C1 segment of cervical spinal cord (tissue), 14 donors: ENCODE measurements at places on chromosomes 5 and 9.

DNA sequence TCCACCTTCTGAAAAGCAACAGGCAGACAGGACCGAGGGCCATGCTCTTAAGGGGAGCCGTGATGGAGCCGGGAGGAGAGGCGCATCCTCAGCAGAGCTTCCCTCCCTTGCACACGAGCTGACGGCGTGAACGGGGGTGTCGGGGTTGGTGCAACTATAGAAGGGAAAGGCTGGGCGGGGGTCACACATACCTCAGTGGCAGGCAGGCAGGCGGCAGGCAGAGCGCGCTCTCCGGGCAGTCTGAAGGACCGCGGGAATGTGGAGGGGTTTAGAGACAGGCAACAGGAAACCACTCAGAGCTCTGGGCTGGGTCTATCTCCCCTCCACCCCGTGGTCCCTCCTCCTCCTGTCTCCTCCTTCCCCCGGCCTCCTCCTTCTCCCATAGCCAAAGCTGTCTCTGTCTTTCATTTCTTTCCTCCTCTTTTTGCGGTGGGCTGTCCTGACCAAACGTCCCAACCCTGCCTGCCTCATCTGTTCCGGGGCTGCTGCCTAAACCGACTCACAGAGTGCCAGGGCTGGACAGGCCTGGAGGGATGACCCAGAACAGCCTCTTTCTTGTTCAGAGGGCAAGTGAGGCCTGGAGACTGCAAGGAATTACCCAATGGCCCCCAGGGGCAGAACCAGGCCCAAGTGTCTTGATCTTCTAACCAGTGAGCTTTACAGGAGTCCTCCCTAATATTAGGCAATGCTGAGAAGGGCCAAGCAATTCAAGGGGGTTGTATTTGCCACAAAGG, at the start of gene SPARC:
Gene SPARC (minus strand): TSS at position 242 of the 734 bp plus-strand sequence. CDS start 10,727 bp downstream, outside the sequence.
- DNase-seq = peak; percentile 75

GRCh38 chr9:37801287-37801850, 772 bp downstream of the DCAF10 start:
- DNase-seq = no peak

- DNase-seq = no peak
Observed at GRCh38 chr5:15026011-15026893, 154.7 kb upstream of the ANKH start.

GRCh38 chr5:161022151-161022550, 170.1 kb upstream of the ATP10B start:
- no peak for DNase-seq

GRCh38 chr5:149007174-149007573, 55.7 kb downstream of the SH3TC2 start:
- DNase-seq = no peak

- no peak for DNase-seq
Observed at GRCh38 chr9:101372327-101373118, 12.3 kb downstream of the BAAT start.

DNA sequence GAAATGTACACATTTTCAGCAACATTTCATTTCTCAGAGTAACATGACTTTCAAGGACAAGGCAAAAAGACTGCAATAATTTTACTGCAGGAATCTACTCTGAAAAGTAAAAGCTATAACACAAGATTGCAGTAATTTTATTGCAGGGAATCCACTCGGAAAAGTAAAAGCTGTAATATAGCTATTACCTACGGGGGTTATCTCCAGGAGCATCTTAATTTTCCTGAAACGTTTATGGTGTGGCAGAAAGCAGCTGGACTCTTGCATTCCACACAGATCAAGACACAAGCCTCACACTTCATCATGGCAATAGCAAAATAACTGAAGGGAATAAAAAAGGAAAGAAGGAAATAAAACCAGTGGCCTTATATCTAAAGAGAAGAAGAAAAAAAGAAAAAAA, 171.2 kb downstream of the TSSK1B start:
- no peak for DNase-seq

GRCh38 chr5:84384604-84385575, at the start of gene EDIL3:
TSS of gene EDIL3 (minus strand) at chr5:84384880. CDS start at chr5:84384374, 506 bp downstream.
- DNase-seq = peak; percentile 21

- DNase-seq = no peak
Observed at GRCh38 chr5:178116143-178116885, 3.0 kb downstream of the N4BP3 start.

- DNase-seq = no peak
Observed at GRCh38 chr5:174529925-174530681, 194.3 kb upstream of the MSX2 start.

- DNase-seq = no peak
Observed at GRCh38 chr9:133111808-133112662, 9.0 kb downstream of the RALGDS start.

GRCh38 chr5:181043285-181044092, 3.4 kb downstream of the BTNL9 start:
- DNase-seq = no peak

DNA sequence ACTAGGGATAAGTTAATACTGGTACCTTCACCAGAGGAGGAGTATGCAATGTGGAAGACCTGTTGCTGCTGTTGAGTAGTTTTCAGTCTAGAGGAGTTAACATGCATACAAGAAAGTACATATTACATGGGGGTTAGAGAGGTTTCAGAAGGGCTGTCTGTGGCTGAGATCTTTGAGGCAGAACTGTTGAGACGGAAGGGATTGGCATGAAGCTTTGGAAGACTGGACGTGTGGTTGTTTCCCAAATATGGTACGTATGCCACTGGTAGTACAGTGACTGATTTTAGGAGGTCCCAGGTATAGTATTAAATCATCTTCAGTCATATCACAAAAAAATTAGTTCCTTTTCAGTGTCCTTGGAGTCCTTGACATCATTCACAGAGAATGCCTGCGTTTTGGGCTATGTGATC, 17.6 kb downstream of the TNFAIP8 start:
- DNase-seq = no peak

- DNase-seq = no peak
Observed at GRCh38 chr9:96087669-96088299, 212.3 kb downstream of the ERCC6L2 start.

DNA sequence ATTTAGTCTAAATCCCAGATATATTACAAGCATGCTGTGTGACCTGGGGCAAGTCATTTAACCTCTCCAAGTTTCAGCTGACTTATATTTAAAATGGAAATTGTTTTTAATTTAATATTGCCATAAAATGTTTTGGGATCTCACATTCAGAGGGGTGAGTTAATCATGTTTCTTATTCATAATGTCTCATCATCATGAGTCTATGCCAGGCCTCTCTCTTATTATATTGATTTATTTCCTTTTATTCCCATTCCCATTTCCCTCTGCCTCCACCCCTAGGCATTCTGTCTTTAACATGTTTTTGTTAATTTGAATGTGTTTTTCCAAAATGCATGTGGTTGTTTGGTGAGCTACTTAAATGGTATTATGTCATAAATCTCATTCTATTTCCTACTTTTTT, 39.0 kb upstream of the TTC1 start:
- no peak for DNase-seq

GRCh38 chr5:55856516-55857246, 5.5 kb downstream of the IL31RA start:
- no peak for DNase-seq

GRCh38 chr9:4303006-4303405, 3.1 kb upstream of the GLIS3 start:
- DNase-seq = no peak

DNA sequence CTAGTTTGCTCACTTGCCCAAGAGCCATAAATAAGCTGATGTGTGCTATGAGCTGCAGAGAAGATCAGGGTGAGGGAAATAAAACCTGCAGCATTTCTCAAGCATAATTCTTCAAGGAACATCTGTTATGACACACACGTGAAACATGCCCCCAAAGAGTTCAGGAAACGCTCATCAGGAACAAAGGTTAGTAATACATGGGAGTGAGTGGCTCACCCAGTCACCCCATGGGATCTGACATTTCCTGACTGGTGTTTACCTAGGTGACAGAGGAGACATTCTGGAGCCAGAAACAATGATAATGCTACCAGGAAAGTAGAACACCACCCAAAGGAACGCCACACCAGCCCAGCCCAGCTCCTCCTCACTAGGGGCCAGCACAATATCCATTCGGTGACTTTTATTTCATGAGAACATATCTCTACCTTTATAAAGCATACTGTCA, 66.0 kb downstream of the FRMD3 start:
- no peak for DNase-seq

DNA sequence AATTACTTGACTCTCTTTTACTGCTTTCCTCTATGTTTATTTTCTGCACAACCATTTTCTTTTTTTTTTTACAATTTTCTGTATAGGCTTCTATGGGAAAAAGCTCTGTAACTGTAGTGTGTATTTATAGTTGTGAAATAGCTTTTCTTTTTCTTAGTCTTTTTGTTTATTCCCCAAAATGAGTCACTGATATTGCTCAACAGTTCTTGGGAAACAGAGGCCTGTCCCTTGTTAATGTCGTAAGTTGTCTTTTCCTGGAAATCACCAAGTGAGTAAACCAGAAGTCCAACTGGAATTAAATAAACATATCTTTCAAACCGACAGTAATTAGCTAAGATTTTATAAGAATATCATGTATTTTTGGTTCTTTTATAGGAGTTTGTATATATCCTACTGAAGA, 325.1 kb upstream of the PRR16 start:
- no peak for DNase-seq

DNA sequence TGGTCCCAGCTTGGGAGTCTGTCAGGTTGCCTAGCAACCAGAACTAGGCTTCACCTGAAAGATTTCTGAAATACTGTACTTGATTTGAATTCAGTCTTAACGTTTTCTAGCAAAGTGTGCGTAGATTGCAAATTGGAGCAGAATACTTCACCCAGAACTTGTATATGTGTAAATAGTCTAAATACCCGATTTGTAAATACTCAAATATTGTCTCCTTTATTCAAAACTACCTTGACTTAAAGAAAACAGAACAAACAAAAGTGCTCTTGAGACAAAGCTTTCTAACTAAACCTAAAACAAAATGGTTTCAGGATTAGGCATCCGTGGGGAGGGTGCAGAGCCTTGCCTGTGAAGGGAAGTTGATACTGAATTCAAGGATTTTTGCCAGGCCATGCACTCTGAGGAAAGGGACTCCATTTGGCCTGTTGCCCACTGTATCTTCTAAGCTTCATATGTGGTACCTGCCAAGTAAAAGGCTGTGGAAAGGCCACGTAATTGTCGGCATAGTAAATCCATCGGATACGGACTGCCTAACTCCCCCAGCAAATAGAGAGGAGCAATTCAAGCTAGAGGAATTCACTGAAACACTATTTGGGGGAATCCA, 744 bp upstream of the HMGCS1 start:
- no peak for DNase-seq

DNA sequence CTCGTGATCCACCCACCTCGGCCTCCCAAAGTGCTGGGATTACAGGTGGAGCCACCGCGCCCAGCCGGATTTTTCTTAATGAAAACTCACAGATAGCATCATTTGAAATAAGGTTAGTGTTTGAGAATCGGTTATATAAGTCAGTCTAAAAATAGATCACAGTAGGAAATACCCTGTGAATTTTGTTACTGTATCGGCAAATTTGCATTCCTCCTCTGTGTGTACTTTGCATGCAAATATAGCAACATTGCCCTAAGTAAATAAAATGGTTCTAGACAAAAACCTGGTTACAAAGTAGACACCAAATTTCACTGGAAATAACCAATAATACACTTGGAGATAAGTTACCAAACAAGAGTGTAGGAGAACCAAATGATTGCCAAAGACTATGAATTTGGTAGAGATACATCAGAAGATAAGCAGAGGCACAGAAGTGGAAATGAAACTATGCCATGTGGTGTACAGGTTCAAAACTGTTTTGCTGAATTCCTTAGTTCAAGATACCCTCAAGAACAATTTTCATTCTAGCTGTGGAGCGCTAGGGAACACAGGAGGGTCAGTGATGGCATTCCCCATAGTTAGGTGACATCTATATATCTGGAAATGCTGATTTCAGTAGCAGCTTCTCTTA, 58.1 kb downstream of the ICE1 start:
- DNase-seq = no peak

DNA sequence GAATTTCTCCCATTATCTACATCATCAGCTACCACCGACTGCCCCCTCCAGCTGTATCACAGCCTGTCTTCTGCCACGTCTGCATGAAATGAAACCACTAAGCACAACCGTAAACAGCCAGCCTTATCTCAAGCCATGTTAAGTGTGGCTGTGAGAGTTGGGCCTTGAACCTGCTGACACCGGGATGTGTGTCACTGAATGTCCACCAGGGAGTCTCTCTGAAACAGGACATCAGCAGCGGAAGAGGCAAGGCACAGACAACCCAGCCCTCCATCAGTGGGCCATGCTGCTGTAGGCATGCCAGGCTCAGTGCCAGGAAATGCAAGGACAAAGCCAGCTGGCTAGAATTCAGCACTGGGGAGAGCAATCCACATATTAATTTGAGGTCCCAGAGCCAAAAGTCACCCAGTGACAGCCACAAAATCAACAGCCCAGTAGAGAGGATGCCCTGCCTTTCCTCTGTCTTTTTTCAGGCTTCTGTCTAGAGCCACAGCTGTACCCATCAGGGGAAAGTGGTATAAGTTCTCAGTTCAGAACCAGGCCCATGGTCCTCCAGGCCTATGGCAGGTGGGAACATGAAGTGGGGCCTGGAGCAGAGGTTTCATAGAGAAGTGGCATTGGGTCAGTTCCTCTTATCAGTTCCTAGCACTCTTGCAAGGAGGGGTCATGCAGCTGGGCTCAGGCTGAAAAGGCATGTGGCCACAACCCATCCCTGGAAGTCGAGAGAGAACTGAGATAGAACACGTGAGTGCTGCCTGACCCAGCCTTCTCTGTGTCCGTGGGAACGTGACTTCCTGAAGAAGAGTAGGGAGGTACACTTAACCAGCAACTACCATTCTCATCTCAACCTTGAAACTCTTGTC, 199.4 kb downstream of the ESM1 start:
- DNase-seq = peak; percentile 74

GRCh38 chr9:75230469-75230868, 142.2 kb downstream of the OSTF1 start:
- no peak for DNase-seq

DNA sequence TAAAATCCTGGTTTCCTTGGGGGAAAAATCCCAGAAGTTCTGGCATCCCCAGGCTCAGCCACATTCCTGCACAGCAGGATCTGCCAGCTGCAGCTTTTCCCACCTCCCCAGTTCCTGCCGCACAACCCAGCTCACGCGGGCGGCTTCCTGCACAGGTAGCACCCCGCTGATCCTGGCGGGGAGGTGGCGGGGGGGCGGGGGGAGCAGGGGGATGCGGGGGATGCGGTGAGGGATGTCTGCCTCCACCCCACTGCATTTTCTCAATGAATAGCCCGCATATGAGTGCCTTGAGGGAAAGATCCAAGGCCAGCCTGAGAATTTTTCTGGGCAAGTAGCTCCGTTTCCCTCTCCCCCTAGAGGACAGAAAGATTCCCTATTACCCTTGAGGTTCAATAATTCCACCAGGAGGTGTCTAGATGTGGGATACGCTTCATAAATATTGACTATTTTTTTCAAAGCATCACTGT, 21.1 kb downstream of the GFPT2 start:
- DNase-seq = no peak

- DNase-seq = no peak
Observed at GRCh38 chr9:7739595-7739994, 60.0 kb downstream of the DMAC1 start.

GRCh38 chr5:4862500-4862899, 277.6 kb upstream of the ADAMTS16 start:
- no peak for DNase-seq
